ENCODE measurements at places on chromosomes 3 and 15.

DNA sequence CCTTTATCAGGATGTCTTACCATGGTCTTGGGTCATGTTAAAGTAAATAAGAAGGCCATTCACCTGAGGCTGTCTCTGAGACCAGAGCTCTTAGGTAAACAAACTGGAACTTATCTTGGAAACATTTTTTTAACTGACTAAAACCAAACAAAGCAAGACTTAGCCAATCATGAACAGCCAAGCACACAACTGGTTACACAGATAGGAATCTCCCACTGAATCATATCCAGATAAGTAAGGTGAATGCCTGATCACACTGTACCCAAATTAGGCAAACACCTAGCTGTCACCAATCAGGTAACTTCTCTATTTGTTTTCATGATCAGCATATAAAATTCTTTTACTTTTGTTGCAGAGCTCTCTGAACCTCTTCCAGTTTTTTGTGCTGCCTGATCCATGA is 205.4 kb downstream of the CNTN3 start:
- DNase-seq = no peak

- DNase-seq = no peak
Measured at GRCh38 chr15:57306944-57307411, 69.3 kb upstream of the CGNL1 start.

- DNase-seq = no peak
Measured at GRCh38 chr3:121592856-121593702, at the start of gene FBXO40. Gene FBXO40, plus strand, starts transcription at chr3:121593379. Its CDS starts 27,197 bp downstream, at chr3:121620576.

- no peak for DNase-seq
Measured at GRCh38 chr3:141218162-141218835, 13.3 kb upstream of the PXYLP1 start.

- DNase-seq = no peak
Measured at GRCh38 chr3:132556508-132557159, 40.4 kb upstream of the ACKR4 start.

- no peak for DNase-seq
Measured at GRCh38 chr15:88904257-88904623, 8.9 kb upstream of the HAPLN3 start.

- DNase-seq = no peak
Measured at GRCh38 chr15:77027111-77027696, 32.3 kb downstream of the PSTPIP1 start.

GRCh38 chr3:27253831-27254230 is 115.4 kb downstream of the NEK10 start:
- DNase-seq = peak; percentile 1

DNA sequence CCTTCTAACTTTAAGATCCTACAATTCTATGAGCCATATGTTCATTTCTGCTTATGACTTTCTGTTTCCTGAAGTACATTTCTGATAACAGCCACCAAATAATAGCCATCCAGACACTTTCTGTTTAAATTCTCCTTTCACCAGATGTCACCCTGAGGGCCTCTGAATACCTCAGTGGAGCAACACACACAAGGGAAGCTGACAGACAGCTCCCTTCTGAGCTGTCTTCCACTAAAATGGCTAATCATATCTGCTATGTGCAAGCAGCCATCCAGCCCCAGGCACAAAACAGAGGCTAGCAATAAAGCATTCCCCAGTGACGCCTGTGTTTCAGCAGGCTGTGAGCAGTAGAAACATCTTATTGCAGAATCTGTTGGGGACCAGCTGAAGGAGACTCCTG is 666.6 kb upstream of the UBE2E2 start:
- DNase-seq = no peak

DNA sequence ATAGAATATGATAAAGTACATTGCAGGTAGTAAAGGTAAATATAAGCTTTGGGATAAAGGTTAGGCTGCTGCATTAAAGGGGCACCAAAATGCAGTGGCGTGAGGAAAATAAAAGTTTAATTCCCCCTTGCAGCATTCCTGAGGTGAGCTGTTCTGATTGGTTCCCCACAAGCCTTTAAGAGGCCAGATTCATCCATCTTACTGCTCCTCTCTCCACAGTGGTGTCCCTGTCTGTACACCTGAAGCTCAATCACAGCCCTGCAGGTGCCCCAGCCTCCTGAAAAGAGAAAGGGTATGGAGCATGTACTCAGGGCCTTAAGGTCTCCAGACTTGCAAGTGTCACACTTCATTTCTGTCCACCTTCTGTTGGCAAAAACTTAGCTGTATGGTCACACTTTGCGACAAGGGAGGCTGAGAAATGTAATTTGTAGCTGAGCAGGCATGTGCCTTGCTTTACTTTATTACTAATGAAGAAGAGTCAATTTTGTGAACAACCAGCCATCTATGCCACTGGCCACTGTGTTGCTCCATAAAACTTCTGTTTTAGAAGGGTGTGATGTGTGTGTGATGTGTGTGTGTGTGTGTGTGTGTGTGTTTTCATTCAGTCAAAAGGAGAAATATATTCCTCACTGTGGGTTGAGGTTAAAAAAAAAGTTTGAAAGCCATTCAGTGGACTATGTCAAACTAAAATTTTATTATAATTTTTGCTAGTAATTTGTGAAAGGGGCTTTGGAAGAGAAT is 12.8 kb downstream of the LACTB start:
- DNase-seq = no peak

DNA sequence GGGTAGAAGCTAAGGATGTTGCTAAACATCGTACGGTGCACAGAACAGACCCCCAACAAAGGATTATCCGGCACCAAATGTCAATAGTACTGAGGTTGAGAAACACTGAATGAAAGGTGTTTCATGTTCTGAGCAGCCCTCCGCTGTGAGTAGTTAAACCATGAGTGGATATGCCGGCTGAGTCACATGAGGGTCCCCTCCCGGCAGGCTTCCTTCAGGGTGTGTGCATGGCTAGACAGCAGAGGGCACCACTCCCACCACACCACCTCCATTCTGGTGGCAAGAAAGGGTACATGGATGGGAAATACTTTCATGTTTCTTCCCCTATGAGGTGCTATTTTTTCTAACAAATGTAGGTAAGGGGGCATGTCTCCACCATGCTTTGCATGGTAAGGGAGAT is 128.3 kb upstream of the SEMA6D start:
- no peak for DNase-seq

DNA sequence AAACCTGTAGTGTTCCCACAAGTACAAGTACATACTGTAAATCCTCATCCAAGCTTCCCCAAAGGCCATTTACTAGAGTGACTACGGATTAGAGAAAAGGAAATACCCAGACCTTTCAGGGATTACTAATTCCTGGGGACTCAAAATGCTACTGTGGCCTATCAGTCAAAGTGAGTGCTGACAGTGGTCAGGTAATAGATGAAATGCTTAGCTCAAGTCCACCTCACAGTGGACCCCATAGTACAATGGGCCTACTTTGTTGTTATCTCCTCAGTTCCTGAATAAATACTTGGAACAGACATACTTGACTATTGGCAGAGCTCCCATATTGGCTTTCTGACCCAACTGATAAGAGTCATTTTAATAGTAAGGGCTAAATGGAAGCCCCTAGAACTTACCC is 61.6 kb downstream of the MAP4 start:
- no peak for DNase-seq

DNA sequence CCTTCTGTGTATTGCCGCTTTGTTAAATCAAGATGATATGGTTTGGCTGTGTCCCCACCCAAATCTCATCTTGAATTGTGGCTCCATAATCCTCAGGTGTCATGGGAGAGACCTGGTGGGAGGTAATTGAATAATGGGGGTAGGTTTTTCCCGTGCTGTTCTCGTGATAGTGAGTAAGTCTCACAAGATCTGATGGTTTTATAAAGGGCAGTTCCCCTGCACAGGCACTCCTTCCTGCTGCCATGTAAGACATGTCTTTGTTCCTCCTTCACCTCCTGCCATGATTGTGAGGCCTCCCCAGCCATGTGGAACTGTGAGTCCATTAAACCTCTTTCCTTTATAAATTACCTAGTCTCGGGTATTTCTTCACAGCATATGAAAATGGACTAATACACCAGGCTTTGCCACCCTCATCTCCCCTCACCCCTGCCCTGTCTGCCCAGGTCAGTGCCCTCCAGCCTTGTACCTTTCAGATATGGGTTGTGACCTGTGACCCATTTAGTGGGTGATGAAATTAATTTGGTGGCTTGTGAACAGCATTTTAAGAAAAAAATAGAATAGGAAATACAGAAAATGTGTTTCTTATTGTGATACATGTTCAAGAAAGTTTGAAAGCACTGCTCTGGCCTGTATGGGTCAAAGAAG is 56.1 kb upstream of the MCF2L2 start:
- no peak for DNase-seq

Data from stimulated activated CD4-positive, alpha-beta T cell treated with anti-CD3 and anti-CD28 coated beads, Interleukin-2, amount 100 ng/mL, for 48 hours (primary cell).